ENCODE measurements at places on chromosomes 11 and 22.

GRCh38 chr11:43760902-43761301 lies 80.4 kb downstream of the HSD17B12 start:
- no peak for DNase-seq

DNA sequence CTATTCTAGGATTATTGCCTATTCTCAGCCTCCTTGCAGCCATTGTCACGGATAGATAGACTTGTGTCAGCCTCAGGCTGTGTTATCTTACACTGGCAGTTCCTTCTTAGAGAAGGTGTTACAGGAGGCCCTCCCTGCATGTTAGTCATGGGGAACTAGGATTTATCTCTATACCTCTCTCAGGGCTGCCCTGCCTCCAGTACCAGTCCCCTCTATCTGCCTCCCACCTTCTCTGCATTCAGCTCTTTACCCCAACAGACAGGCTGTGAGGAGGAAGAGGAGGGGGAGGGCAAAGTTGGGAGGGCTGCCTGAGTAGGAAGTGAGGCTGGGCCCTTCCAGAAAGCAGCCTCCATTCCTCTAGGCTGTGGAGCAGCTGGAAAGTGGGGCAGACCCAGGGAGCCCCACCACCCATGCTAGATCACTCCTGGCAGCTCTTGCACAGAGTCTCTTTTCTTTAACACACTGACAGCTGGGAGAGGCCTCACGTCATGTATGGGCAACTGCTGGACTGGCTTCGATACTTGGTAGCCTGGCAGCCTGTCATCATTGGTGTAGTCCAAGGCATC lies 2.9 kb upstream of the IL18BP start:
- DNase-seq, result no peak

DNA sequence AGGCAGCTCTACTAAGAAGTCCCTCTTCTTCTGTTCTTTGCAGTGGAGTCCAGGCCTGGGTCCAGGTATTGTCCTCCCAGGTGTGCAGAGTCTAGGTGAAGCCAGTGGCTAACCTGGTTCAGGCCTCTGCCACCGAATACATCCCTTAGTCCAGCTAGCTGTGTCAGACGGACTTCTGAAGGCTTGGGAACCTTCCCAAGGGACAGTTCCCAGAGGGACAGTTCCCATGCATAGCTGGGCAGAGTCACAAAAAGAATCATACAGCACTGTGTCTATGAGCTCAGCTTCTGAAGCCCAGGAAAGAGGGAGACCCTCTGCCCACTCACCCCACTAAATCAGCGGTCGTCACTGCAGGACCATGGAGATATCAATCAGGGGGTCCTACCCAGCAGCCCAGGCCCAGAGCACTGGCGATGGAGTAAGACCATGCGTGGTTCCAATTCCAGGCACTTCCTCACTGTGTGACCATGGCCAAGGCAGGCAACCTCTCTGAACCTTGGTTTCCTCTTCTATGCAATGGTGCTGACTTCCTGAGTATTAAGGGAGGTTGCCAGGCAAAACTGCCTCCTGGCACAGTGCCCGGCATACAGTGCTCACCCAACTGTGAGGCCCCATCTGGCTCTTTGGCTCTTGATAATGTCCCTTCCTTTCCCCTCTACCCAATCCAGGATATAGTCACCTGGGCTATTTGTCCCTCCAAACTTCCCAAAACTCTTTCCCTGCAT lies 3.4 kb downstream of the MS4A10 start:
- DNase-seq, result no peak

DNA sequence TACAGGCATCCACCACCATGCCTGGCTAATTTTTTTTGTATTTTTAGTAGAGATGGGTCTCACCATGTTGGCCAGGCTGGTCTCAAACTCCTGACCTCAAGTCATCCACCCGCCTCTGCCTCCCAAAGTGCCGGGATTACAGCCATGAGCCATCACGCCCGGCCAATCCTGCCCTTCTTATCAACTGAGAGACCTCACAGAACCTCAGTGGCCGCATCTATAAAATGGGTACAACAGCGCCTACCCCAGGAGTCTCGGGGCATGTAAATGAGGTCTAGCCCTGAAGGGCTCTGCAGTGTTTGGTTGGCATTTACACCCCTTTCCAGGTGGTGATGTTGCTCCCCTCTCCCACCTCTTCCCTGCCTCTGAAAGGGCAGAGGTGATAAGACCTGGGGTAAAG lies 11.7 kb downstream of the SYNGR1 start:
- no peak for DNase-seq

GRCh38 chr11:103768816-103769215 lies 267.6 kb upstream of the DDI1 start:
- DNase-seq, result no peak

DNA sequence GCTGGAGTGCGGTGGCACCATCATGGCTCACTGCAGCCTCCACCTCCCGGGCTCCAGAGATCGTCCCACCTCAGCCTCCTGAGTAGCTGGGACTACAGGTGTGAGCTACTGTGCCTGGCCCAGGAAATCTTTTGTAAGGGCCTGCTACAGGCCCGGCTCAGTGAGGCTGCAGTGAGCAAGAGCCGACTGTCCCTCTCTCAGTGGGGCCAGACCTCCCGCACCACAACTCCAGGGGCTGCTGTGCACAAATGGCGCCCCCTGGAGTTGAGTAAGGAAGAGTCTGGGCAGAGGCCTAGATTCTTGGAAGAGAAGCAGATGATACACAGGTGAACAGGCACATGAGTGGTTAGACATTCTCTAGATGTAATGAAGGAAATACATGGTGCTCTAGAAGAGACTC lies 7.0 kb downstream of the SERHL2 start:
- DNase-seq, result peak; percentile 6

DNA sequence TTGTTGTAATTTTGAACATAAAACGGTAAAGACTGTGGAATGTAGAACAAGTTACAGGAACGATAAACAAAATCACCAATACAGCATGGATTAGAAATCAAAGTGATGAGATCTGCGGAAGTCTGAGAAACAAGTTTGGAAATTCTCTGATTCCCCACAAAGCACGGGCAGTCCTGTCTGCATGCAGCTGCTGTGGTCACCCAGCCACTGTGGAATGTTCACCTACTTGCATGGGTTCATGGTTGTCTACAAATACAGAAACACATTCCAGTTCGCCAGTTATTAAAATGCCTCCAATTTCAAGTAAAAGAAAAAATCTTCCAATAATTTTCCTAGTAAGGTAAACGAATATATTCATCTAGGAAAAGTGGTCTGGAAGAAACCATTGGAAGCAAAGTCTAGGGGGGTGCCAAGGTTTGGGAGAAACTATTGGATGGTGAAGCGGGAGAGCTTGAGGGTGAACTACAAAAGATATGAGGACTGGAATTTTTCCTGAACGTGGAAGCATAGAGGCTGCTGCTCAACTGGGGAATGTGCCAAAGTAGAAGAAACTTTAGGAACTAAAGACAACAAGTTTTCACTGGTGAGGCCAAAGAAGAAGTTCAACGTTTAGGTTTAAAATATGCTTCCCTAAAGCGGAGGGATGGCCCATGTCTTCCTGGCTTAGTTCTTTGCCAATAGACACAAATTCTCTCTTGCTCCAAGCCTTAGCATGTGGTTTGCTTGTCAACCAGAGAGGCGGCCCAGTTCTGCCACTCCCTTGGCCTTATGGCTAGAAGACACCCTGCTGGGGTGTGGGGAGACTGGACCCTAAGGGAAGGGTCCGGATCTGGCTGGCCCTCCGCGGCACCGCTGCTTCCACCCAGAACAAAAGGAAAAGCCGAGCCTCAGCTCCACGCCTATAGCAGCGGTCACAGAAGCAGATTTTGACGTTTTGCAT lies 70.2 kb downstream of the CTTN start:
- no peak for DNase-seq

DNA sequence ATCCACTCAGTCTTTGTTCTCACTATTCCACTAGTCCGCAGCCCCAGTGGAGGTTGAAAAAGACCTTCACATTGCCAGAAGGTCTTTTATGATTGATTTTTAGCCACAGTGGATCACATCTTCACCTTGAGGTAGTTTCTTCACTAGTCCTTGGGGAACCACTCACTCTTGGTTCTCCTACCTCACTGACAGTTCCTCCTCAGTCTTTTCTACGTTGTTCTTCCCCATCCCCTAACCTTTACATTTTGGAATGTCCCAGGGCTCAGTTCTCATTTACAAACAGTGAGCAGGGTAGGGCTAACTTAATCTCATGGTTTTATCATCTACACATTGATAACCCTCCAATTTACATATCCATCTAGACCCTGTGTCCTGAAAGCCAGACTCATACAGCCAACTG lies 316.4 kb upstream of the SORL1-AS1 start:
- DNase-seq, result no peak

DNA sequence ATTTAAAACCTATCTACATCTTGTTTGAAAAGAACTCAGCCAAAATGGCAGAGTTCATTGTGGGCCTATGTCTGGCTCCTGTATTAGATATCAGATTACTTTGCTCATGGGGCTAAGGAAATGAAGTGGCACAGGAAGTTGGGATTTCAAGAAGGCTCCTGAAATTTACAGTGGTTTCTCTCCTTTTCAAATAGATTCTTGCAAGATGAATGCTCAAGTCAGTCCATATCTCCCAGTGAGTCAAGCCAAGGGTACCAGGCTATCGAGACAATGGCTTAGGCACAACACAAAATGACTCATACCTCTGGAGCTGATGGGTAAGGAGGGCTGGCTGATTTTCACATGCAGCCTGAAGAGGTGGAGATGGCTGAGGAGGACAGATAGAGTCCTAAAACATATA lies 24.1 kb upstream of the APOA1 start:
- DNase-seq, result no peak

GRCh38 chr11:12618743-12619540 lies 55.3 kb upstream of the TEAD1 start:
- no peak for DNase-seq

DNA sequence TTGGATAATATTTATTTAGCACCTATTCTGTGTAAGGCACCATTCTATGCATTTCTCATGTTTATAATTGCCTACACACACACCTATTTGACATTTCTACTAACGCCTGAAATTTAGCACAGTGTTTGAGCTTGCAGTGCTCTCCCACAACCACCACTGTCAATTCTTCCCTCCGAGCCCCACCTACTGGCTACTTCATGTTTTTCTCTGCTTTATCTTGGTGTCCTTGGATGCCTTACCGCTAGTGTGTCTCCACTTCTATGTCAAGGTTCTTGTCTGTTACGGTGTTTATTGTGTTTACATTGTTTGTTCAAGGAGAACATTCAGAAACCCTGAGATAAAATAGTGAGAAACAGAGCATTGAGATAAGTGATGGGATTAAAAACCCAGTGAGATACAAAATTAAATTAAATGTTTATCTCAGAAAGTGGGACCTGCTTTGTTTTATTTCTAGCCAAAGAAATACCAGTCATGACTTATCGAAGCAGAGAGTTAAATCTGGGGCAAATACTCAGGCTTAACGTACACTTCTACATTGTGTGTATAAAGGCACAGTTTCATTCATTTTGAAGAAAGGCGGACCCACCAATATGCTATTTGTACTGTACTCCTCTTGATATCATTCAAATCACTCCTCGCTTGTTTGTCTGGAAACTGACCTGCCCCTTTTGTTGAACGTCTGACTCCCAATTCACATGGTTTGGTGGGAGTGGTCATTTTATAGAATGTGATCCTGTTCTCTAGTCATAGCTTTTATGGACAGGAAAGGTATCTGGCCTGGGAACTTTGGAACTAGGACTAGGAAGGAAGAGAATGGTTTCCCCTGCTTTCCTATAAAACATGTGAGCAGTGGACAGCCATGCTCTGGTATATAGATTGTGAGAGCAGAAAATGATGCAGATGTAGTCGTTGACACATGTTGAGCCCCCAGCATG lies 39.2 kb upstream of the SLC36A4 start:
- peak; percentile 2 for DNase-seq

GRCh38 chr22:49934891-49935557 lies 16.6 kb downstream of the CRELD2 start:
- peak; percentile 6 for DNase-seq

DNA sequence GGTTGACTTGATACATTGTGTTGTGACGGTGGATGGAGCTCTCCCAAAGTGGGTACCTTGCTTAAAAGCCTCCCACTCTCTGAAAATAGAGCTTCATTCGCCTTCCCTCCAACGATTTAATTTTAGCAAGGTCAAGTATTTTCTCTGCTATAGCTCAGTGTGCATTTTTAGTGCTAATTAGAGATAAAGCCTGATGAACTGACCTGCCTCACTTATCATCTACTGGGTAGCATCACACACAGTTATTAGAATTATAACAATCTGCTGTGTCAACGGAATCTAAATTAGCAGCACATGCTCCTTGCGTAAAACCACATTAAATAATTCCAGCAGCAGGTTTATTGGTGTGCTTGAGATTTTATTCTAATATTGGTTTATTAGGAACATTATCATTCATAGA lies 701.7 kb downstream of the NELL1 start:
- DNase-seq, result no peak

GRCh38 chr11:100753172-100753543 lies 66.1 kb downstream of the ARHGAP42 start:
- DNase-seq, result no peak

DNA sequence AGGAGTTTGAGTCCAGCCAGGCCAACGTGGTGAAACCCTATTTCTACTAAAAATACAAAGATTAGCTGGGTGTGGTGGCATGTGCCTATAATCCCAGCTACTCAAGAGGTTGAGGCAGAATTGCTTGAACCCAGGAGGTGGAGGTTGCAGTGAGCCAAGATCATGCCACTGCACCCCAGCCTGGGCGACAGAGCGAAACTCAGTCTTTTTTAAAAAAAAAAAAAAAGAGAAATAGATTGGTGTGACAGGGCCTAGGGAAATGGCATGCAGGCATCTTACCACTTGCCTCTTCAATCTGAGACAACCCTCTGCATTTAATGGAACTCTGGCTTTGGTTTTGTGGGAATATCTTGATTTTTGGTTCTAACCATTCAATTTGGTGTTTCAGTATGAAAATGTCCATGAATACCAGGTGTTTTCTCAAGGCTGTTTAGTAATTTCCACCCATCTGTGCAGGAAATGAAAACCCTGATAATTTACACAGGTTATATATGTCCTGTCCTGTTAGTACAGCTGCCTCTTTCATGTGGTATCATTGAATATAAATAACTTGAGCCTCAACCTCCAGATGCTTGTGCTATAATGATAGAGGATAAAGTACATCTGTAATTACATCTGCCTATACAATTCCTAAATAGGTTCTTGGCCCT lies 8.4 kb downstream of the XBP1 start:
- no peak for DNase-seq

DNA sequence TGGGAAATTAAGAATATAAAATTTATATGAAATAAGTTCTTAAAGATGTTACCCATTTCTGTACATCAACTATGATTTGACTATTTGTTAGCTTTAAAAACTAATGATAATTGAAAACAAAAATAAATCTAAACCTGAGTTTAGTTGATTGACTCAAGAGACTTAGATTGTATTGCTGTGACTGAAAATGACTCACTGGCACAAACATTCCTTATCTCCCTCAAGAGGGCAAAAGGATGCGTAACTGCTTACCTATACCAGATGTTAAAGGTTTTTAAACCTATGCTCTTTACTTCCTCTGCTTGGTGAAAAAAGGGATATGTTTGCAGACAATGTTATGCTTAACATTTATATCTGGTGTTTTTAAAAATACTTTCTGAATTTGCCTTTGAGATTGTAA lies 30.3 kb downstream of the ATM start:
- DNase-seq, result no peak

- DNase-seq, result peak; percentile 22
Measured at GRCh38 chr11:81787584-81788049, 946.0 kb downstream of the FAM181B start.

GRCh38 chr22:11613898-11614755 lies 3913.9 kb upstream of the OR11H1 start:
- no peak for DNase-seq

Measured in hippocampal formation (tissue), 2 donors.